Cardiac fibroblast (primary cell): ENCODE measurements at places on chromosomes 5 and 9.

GRCh38 chr9:65435464-65435863, 150.5 kb upstream of the FOXD4L5 start:
- DNase-seq = no peak

DNA sequence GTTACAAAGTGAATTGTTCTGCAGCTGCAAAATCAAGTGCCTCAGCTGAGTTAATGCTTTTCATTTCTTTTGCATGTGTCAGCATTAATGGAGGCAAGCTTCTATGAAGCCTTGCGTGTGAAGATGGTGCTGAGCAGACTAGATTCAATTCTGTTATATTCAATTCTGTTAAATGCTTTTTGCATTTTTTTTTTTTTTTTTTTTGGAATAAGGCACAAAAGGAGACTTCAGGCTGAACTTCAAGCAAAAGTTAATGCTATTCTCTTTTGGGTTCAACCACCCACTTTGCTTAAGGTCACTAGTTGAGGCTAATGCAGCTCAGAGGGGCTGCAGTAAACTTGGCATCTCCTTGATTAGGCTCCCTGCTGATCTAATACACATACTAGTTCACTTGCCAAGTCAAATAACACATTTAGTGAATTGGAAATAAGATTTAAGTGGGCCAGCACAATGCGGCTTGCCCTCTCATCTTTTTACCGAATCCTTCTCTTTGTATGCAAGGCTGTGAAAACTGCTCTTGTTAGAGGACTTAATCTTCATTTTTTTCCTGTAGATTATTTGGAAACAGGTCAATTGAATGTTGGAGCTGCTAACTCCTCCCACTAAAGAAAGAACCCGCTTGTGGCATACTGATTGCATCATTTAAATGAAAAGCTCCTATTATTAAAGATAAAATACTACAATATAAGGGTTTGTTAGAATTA, 1020.2 kb downstream of the NR2F1-AS1 start:
- peak; percentile 65 for DNase-seq

GRCh38 chr9:124908098-124908497, 32.8 kb downstream of the GOLGA1 start:
- no peak for DNase-seq

GRCh38 chr9:137054932-137055384, 1.1 kb upstream of the ENTPD2 start:
- DNase-seq = no peak

- DNase-seq = no peak
Observed at GRCh38 chr5:91150636-91151035, 232.5 kb downstream of the ARRDC3 start.

DNA sequence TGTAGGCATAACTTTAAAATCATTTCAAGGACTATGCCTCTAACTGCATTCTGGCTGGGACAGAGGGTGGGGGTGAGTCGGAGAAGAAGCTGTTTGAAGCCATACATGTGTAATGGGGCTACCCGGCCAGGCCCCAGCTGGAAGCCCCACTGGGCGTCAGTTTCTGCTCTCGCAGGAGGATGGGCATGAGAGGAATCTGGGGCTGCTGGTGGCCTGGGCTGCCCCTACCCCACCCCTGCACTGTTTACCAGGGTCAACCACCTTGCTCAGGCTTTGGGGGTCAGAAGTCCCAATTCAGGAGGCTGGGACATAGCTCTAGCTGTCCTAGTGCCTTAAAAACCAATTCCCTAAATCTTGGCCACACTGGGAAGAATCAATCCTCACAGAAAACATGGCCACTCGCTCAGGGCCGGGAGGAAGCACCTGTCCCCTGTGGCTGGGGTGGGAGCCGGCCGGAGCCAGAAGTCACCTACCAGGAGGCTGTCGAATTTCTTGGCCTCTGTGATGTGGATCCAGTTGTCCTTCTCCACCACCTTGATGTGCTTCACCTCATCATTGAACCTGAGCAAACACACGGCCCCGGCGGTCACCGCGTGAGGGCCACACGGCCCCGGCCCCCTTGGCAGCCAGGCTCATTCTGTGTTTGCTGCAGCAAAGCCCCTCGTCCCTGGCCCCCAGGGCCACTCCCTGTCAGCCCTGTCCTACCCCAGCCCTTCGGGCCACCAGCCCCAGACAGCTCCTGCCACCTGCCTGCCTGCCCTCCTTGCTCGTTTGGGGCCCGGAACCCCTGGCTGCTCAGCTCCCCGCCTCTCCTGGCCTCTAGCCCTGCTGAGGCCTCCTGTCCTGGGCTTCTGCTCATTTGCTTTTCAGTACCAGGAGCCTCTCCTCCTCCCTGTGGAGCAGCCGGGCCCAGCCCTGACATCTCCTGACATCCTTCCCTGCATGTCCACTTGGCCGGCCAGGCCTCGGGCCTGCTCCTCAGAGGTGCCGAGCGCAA, 33.6 kb upstream of the SARDH start:
- no peak for DNase-seq

- no peak for DNase-seq
Observed at GRCh38 chr5:643811-644271, 31.7 kb downstream of the CEP72 start.

- DNase-seq = no peak
Observed at GRCh38 chr9:133137451-133138231, 16.6 kb upstream of the RALGDS start.

DNA sequence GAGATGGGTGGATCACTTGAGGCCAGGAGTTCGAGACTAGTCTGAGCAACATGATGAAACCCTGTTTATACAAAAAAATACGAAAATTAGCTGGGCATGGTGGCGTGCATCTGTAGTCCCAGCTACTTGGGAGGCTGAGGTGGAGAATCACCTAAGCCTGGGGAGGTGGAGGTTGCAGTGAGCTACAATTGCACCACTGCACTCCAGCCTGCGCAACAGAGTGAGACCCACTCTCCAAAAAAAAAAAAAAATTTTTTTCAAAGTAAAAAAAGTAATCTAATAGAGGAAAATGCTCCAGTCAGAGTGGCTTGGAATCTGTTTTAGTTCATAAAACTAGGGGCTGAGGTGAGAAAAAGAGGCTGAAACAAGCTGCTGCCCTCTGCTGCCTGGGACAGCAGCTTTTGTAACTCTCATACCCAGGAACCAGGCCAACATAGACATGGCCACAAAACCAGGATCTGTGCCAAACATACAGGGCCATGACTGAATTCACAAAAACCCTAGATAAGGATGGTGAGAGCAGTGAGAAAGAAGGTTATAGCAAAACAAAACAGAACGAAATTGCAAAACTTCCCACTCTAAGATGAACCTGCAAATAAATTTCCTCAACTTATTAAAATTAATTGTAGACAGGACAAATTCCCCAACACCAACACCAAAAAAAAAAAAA, 13.1 kb upstream of the DCAF12 start:
- peak; percentile 93 for DNase-seq

GRCh38 chr9:21395778-21396717, 10.8 kb upstream of the IFNA2 start:
- DNase-seq = peak; percentile 28

- no peak for DNase-seq
Observed at GRCh38 chr5:131640043-131640856, 5.2 kb upstream of the RAPGEF6 start.

GRCh38 chr5:180376511-180376910, 23.4 kb upstream of the GFPT2 start:
- no peak for DNase-seq

DNA sequence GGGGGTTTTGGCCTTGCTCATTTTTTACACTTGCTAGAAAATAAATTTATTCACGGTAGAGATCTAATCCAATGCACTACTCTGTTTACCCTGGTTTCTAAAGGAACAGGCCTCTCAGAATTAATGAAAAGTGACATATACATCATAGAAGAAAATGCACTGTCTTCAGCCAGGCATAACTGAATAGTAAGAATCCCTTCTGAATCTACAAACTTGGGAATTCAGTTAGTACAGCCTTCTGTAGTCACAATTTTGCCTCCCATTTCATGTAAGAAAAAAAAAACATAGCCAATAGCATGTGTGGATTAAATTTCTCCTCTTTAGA, 197.3 kb downstream of the CAAP1 start:
- DNase-seq = no peak

DNA sequence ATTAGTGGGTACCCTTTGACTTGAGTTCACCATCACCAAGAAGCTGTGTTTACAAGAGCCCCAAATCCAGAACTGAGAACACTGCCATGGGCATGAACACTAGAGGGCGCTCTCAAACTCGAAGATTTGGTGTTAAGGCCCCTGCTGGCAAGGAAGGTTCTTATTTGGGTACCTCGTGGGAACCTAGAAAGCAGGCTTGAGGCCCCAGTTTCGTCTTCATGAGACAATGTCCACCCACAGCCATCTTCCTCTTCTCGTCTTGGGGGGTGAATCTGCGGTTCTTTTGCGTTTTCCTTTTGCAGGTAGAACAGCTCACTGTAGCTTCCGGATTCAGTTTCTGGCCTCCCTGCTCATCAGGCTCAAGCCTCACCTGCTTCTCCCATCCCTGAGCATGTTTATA, 184.0 kb downstream of the SEMA5A start:
- peak; percentile 84 for DNase-seq

DNA sequence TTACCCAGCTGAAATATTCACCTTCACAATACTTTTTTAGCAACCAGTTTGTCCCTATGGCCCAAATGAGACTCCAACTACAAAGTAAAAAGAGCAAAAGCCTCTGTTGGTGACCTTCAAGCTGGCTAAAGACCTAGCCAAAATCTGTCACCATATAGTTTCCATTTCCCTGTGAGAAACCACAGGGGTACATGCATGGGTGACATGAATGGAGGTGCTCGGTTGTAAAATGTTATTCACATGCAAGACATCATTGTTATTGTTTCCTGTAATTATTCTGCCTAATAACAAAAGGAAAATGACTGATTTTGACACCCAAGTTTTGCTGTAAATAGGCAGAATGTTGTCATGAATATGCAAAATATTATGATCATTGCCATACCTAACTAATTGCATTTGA, 285.3 kb downstream of the ZNF608 start:
- DNase-seq = no peak

DNA sequence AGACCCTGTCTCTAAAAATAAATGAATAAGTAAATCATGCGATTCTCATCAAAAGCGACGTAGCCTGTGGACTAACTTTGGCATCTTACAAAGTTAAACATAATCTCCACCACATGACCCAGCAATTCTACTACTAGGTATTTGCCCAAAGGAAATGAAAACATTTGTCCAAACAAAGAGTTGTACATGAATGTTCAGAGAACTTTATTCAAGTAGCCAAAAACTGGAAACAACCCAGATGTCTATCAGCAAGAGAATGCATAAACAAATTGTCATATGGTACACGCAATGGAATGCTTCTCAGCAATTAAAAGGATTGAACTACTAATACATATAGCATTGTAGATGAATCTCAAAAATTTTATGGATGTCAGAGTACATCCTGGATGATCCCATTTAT, 82.6 kb downstream of the ADRB2 start:
- peak; percentile 54 for DNase-seq

- DNase-seq = peak; percentile 30
Observed at GRCh38 chr5:179732918-179733771, 523 bp downstream of the MAML1 start.

DNA sequence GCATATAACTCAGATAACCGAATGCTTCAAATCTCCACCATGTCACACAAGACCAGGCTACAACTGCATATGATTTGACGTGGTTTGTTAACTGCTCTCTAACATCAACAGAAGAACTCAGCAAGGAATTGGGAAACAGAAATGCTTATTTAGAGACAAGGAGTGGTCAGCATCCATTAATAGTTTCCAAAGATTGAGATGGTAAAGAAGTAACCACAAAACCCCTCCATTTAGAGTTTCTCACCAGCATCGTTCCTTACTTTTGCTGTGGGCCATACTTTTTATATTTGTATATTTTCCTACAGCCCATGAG, 25.2 kb downstream of the DPYSL3 start:
- no peak for DNase-seq

DNA sequence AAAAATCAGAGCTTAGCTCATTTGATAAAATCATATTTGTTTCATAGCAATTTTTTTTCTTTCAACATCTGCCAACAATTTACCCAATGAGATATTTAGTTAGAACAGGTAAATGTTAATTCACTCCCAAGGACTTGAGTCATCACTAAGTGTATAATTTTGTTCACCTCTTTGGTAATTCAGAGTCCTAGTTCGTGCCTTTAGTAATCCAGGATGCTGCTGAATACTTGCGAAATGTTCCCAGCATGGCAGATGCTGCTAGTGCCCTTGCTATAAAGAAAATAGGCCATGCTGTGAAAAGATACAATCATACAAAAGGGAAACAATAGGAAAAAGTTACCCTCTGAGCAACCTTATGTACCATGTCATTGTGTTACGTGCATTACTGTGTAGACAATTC, 210.5 kb downstream of the CSNK1G3 start:
- DNase-seq = no peak

GRCh38 chr9:9002826-9003583, 1203.4 kb upstream of the DMAC1 start:
- no peak for DNase-seq

DNA sequence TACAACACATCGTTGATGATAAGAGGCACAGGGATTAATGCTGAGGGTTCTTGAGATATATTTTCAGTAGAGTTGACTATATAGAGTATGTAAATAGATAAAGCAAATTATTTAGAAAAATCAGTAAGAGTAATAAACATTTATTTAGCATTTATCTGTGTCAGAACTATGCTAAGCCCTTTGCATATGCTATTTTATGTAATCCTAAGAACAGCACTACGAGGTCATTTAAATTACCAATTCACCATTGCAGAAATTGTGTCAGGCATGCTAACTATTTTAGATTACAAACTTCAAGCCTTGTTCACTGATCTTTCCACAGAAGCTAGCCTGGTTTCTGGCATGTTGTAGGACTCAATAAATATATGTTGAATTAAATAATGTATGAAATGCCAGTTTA, 20.4 kb upstream of the REEP2 start:
- DNase-seq = no peak

DNA sequence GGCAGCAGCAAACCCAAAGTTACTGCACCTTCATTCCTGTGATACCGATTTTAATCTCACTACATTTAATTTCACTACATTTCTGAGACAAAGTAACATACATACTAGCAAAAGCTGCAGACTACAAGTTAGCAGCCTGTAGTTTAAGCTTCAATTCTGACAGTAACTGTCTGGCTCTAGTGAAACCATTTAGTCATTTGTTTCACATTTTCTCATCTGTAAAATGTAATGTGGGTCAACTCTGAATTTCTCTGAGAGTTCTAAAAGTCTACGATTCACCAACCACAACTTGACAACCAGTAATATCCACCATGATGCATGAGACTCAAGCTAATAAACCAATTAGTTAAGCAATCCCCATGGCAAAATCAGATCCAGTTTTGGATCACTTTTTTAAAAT, 408.9 kb downstream of the PDE4D start:
- no peak for DNase-seq

GRCh38 chr5:28390341-28390740, 1352.0 kb upstream of the CDH9 start:
- DNase-seq = no peak

- DNase-seq = no peak
Observed at GRCh38 chr5:40775846-40776657, 20.3 kb upstream of the TTC33 start.

GRCh38 chr9:92463387-92463786, 18.9 kb downstream of the ASPN start:
- DNase-seq = no peak

DNA sequence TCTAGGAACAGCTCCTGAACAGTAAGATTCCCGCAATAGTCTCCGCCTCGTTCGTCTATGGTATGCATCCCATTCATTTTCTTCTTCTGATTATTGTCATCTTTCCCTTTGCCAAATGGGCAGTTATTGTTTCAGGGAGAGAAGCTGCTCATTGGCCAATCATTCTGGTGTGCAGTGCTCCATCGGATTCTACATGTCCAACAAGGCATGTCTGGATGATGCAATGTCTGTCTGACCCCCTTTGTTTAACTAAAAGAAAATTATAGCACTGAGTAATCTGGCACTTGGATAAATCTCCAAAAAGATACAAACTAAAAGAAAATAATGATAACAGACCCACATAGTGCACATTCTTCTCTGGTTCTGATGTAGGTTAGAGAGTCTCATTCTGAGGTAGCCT, 515.6 kb upstream of the DMAC1 start:
- peak; percentile 18 for DNase-seq
